ENCODE measurements at places on chromosomes 12 and 14.

GRCh38 chr12:30797689-30798088 is 42.9 kb upstream of the CAPRIN2 start:
- no peak for DNase-seq

GRCh38 chr12:22627371-22627770 is 2.4 kb downstream of the ETNK1 start:
- no peak for DNase-seq

DNA sequence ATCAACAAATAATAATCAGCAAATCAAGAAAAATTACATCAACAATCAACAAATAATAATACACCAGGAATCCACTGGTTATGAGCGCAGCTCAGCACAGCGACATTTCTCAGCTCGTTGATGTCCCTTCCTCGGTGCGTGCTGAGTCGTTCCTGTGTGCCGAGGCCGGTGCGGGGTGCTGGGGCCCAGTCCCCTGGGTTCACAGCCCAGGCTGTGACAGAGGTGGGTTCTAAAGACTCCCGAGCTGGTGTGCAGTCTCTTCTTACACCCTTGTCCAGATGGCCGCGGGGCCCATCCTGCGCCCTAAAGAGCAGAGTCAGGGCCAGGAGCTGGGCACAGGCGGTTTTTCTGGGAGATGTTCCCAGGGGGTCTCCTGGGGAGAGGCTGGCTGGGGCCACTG is 26.9 kb upstream of the TRAF3 start:
- DNase-seq, result no peak

- DNase-seq, result no peak
Observed at GRCh38 chr12:49223122-49223521, 34.2 kb upstream of the TUBA1A start.

DNA sequence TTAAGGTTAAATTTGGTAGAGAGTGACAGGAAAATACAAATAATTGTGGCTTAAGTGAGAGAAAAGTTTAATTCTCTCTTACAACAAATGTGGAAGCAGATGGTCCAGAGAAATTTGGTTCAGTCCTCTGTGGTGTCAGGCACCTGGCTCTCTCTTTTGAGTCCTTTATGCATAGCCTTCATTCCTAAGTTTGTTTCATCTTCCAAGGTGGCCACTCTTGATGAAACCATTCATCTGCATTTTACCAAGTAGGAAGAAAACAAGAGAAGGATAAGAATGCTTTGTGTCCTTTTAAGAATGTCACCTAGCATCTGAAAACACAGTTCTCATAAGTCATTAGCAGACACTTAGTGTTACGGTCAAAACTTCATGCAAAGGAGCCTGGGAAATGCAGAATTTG is 442.5 kb downstream of the CCER1 start:
- no peak for DNase-seq

DNA sequence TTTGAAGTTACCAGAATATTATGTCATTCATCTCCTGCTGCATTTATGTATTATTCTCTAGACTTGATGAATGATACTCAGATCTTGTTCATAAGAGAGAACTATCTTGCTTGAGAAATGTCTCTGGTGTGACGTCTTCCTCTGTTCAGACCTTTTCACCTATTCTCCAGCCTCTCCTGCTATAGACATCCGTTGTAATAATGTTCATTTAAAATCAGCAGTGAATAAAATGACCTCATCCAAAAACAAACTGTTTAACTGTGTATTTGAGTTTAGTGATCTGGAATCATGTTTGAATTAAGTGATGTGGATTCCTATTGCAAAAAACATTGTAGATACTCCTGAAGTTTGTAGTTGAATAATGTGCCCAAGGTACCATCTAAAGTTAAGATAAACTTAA is 487.1 kb downstream of the PCNX1 start:
- no peak for DNase-seq

- DNase-seq, result peak; percentile 30
Observed at GRCh38 chr12:123099560-123100192, 51.2 kb downstream of the PITPNM2 start.

DNA sequence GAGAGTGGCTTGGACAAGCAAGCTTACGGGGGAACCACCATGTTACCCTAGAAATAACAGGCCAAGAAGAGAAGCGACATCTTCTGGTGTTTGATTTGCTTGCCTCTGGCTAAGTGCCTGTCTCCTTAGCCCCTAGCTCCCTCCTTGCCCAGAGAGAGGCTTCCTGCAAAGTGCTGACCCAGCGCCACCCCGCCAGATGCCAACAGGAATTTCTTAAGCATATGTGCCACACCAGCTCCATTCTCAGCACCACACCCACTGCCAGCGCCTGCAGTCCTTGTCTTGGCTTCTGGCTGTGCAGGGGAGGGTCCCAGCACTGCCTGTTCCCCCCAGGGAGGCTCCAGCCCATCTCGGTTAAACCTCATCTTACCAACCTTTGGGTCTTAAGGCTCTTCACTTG is 74.2 kb upstream of the NCOR2 start:
- no peak for DNase-seq

- peak; percentile 85 for DNase-seq
Observed at GRCh38 chr14:69615496-69616407, 4.4 kb downstream of the SUSD6 start.

DNA sequence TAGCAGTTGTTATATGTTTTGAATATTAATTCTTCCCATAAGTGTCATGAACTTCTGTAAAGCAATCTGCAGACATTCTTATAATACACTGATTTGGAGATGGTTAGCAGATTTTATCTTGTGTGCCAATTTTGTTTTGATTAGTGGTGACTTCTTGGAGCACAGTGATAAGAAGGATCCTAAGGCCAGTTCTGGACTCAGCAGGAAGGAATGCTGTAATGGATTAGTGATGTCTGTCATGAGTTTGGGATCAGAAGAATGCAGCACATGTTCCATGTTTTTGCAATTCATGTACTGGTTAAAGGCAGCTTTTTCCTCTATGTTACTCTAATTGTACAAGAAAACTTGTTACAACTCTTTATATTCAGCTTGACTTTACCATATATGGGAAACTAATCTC is 91.5 kb downstream of the UNC79 start:
- DNase-seq, result no peak
